Stimulated activated CD8-positive, alpha-beta memory T cell treated with anti-CD3 and anti-CD28 coated beads, Interleukin-4, amount 100 ng/mL, for 4 hours (primary cell): ENCODE measurements at places on chromosomes 16 and 17.

- no peak for DNase-seq
Measured at GRCh38 chr17:76597156-76598003, 11.7 kb upstream of the ST6GALNAC2 start.

GRCh38 chr17:55273579-55274354 lies 9.0 kb downstream of the HLF start:
- no peak for DNase-seq

- no peak for DNase-seq
Measured at GRCh38 chr16:13898233-13898632, 21.7 kb upstream of the ERCC4 start.

DNA sequence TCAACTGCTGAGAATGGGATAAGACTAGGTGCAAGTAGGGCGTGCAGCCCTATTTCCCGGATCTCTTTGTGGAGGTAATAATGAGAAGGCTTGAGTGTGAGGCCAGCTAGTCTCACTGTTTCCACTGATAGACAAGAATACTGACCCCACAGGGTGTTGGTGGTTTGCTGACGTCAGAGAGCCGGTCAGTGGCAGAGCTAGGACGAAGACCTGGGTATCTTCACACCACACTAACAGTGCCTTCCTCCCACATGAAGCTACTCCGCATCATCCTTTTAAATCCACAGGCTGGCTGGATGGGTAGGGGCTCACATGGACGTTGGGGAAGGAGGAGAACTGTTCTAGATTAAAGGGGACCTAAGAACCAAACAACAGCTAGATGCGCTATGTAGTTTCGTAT lies 68.0 kb downstream of the ZFHX3 start:
- DNase-seq, result no peak

- DNase-seq, result no peak
Measured at GRCh38 chr16:78122774-78123315, 23.4 kb downstream of the WWOX start.

- no peak for DNase-seq
Measured at GRCh38 chr16:58497935-58498334, 2.0 kb upstream of the NDRG4 start.

DNA sequence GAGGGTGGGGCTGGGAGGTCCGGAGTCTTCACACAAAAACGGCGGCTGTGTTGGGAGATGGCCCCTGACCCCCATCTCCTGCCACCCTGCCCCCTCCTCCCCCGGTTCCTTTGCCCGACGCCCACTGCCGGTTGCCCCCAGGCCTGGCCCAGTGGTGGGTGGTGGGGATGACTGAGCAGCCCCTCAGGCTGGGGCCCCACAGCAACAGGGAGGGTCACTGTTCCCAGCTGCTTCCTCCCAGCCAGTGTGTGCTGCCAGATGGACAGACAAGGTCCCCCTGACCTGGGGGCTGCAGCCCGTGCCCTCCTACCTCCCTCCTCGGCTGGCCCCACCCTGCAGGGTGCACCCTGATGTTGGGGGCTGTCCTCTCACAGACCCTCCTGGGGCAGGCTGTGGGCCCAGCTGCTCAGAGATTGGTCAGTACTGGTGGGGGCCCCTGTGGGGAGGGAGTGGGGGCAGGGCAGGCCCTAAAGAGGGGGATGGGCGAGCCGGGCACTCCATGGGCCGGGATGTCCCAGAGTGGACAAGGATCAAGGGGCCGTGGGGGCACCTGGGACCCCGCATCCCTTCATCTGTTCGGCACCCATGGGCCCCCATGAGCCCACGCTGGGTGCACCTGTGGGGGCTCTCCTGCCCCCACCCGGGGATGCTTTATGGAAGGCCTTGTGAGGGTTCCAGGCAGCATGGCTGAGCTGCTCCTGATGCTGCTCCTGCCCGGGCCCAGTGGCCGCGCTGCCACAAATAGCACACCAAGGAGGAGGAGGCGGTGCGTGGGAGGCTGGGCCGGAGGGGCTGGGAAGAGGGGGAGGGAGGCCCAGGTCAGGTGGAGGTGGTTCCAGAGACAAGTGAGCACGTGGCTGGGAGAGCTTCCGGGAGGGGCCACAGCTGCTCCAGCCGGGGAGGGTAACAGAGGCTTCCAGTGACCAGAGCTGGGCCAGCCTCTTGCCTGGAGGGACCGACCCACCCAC lies 5.1 kb downstream of the C1QTNF8 start:
- DNase-seq, result no peak

DNA sequence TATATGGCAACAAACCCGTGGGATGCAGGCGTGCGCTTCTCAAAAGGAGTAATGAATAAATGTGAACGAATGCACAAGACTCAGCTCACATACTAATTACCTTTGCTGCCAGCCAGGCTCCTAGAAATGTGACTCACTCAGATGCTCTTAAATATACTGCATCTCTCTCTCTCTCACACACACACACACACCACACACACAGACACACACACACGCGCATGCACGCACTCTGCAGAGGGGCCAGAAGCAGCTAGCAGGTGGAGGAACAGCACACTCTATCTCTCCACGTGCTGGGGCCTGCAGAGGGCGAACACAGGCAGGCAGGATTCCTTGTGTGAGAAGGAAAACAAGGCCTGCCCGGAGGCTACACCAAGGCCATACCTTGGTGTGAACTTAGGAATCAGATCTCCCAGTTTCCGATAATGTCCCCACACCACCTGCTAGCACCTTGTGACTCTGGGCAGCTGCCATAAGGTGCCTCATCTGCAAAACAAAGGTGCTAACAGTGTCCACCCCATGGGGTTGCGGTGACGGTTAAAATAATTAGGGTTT lies 5.3 kb downstream of the GPRC5B start:
- DNase-seq, result no peak

DNA sequence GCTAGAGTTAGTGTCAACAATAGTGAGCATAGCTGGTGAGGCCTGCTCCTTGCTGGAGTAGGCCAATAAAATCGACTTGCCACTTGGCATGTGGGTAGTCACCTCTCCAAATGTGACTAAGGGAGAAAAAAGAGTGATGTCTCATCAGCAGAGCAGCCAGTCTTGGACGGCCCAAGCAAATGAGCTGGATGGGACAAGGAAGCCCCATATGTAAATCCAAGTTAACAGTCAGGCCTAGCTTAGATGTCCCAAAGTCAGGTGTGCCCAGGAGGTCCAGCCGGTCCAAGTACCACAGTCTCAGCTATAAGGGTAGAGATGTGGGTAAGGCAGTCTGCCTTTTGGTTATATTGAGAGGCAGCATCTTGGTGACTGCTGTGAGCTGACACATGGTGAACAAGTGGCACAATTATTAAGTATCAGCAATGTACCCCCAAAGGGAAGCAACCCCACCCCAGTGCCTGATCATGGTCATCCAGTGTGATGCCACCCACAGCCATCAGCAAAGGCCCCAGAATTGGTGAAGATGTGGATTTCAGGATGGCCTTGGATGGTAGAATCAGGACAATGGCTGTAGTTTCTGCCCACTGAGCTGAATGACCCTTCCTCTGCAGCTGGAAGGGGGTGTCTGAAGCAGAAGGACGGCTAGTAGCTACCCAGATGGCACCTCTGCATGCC lies 83.4 kb downstream of the TNFRSF13B start:
- no peak for DNase-seq

- DNase-seq, result no peak
Measured at GRCh38 chr17:48587276-48588073, 2.6 kb downstream of the HOXB3 start.

GRCh38 chr17:49969134-49969759 lies at the start of gene DLX4:
Gene DLX4, plus strand, starts transcription at chr17:49969190. Its CDS starts 279 bp downstream, at chr17:49969469.
- DNase-seq, result no peak

DNA sequence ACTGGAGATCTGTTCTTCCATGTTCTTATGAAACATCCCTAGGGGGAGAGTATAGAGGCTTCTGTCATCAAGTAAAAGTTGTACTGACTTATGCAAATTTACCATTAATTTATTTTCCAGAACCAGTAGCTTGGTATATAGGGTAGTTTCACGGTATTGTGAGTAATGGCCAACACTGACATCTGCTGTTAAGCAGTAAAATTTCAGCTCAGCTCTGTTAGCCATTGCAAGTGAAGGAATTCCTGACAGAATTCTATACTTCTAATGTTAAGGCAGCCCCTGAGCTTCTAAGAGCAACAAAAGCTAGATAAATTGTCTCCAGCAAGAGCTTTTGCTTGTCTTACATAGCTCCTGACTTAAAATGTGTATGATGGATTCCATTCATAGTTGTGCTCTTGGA lies 613.5 kb upstream of the C16orf82 start:
- DNase-seq, result no peak

GRCh38 chr17:46895171-46895570 lies 27.8 kb upstream of the GOSR2 start:
- no peak for DNase-seq

- no peak for DNase-seq
Measured at GRCh38 chr17:73231395-73231794, 30.3 kb downstream of the CPSF4L start.

- no peak for DNase-seq
Measured at GRCh38 chr17:45368651-45369050, 51.8 kb upstream of the MAP3K14 start.

GRCh38 chr17:29592850-29593551 lies at the start of gene ANKRD13B:
Gene ANKRD13B, plus strand, starts transcription at chr17:29593132. Its CDS starts 490 bp downstream, at chr17:29593622.
- no peak for DNase-seq

- DNase-seq, result no peak
Measured at GRCh38 chr16:50836121-50836621, 94.3 kb downstream of the CYLD start.

GRCh38 chr17:82670661-82671450 lies 22.6 kb upstream of the WDR45B start:
- no peak for DNase-seq

DNA sequence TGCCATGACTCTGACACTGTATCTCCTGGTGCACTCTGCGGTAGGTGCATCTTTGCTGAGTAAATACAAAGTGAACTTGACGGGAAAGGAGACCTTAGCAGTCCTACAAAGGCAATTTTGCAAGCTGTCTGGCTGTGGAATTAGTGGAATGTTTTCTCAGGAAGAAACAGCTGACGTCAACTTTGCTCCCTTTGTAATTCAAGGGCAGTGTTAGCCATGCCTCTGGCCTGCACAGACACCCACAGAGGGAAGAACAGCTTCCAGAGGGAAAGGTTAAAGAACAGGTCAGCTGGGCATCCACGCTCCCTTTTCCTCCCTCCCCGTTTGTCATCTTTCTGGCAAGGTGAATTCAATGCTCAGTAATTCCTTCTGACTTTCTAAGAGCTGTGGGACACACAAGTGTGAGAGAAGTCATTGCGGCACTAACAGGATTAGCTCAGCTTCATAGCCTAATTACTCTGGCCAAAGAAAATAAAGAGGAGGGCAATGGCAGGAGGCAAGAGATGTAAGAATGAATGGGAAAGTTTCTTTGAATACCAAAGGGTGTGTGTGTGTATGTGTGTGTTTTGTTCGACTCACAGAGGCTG lies 476.9 kb upstream of the GOT2 start:
- no peak for DNase-seq

DNA sequence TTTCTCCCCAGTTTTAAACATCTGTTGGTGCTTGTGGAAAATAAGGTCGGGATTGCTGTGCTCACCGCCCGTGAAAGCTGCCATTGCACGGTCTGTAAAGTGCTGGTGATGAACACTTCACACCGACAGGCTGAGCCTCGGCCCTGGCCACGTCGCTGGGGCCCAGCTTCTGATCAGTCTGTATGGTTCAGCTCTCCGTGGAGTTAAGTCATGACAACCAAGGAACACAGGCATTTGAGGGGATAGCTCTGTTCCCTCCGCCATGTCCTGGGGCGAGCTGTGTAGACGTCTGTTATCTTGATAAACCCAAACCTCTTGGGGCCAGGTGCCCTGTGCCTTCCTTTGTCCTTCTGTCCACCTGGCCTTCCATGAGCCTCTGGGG lies 110.6 kb downstream of the METRNL start:
- DNase-seq, result no peak

DNA sequence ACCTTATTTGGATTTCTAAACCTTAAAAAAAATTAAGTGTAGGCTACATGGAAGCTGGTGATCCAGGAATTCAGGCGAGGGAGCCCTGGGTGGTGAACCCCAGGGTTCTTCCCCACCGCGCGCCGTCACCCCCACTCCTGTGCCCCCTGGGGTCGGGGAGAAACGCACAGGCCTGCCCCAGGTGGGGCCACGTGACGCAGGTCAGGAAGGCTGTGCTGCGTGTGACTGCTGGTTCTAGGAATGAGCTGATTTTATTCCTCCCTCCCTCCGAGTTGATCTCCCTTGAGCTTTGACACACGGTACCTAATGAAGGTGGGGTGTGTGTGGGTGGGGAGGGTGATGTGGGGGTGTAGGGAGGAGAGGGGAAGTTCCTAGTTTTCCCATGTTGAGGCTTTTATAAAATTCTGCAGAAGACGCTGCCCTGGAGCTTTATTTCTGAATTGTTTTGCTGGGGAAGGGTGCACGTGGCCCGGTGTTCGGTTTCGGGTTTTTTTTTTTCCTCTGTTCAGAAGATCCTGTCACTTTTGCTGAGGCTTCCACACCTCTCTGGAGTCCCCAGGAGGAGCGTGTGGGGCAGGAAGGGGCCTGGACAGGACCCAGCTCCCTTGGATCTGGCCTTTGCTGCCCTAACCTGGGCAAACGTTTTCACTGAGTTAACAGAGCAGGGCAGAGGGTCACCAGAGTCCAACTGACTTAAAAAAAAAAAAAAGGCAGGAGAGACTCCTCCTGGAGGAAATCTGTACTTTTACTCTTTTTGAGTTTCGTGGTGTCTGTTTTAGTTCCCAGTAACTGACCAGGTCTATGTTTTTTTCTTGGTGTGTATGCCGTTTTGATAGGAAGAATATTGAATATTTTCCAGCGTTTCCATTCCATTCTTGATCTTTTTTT lies 55.8 kb upstream of the GSE1 start:
- DNase-seq, result no peak

GRCh38 chr17:50561746-50562141 lies 1.2 kb downstream of the CACNA1G start:
- no peak for DNase-seq

DNA sequence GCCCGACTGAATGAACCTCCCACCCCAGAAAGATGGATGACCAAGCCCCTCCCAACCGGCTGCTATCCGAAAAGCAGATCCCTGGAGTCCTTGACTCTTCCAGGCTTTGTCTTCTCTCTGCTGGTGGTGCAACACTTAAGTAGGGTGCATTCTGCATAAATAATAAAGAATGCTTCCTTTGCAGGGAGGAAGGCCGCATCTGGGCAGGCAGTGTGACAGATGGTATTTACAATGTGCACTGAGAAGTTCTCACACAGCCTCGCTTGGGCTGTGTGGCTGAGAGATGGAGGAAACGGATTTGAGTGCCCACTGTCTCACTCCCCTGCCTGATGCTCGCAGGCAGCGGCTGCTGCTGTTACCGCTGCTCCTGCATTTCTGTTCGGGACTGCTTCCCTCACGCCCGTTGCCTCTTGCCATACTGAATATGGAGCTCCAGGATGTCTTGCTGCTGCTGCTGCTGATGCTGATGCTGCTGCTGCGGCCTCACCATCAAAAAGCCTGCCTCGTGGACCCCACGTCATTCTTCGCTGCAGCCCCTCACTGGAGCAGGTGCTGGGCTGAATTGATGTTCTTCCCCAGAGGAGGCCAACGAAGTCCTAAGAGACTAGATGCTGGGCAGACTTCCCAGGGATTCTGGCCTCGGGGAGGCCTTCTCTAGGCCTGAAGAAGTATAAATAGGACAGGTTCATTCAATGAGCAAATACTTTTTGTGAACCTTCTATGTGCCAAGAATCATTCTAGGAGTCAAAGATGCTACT lies 7.1 kb upstream of the RHBDL3 start:
- no peak for DNase-seq

- no peak for DNase-seq
Measured at GRCh38 chr17:5813357-5813756, 229.0 kb upstream of the NLRP1 start.
